ENCODE measurements at places on chromosomes 1 and 21.

- peak; percentile 44 for DNase-seq
These were observed 115.4 kb upstream of the TIAM1 start for GRCh38 chr21:31459457-31459856.

DNA sequence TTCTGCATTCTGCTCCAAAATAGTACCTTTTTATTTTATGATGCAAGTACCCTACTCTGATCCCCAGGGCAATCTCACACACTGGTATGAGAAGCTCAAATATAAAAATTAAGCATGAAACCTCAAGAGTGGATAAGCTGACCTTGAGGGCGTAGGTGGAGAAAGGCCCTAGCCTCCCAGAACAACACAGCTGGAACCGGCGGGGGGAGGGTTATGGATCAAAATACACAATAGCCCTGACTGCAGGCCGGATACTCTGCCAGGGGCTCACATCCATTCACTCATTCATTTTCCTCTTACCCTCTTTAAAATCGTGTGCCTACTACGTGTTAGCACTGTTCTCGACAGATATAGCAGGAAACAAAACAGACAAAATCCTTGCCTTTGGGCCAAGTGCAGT is 32.8 kb upstream of the ECE1 start:
- DNase-seq, result no peak

DNA sequence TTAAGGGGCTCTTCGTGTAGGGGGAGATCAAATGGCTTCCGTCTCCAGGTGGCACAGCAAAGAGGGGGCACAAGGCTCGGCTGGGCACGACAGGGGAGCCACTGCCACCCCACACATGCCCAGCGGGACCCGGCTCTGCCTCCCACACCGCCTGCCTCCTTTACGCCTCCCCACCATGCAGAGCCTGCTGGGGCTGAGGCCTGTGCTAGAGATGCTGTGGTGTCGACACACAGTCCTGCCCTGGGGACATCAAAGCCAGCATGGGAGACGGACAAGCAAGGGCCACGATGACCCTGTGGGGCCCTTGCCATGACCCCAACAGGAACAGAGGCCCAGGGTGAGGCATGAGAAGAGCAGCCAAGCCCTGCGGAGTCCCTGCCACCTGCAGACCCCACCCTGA is 102.8 kb downstream of the NPHP4 start:
- no peak for DNase-seq

GRCh38 chr1:115840605-115841460 is at the start of gene NHLH2:
TSS of gene NHLH2 (minus strand) at chr1:115841126. CDS start at chr1:115838372, 2,754 bp downstream.
- no peak for DNase-seq

DNA sequence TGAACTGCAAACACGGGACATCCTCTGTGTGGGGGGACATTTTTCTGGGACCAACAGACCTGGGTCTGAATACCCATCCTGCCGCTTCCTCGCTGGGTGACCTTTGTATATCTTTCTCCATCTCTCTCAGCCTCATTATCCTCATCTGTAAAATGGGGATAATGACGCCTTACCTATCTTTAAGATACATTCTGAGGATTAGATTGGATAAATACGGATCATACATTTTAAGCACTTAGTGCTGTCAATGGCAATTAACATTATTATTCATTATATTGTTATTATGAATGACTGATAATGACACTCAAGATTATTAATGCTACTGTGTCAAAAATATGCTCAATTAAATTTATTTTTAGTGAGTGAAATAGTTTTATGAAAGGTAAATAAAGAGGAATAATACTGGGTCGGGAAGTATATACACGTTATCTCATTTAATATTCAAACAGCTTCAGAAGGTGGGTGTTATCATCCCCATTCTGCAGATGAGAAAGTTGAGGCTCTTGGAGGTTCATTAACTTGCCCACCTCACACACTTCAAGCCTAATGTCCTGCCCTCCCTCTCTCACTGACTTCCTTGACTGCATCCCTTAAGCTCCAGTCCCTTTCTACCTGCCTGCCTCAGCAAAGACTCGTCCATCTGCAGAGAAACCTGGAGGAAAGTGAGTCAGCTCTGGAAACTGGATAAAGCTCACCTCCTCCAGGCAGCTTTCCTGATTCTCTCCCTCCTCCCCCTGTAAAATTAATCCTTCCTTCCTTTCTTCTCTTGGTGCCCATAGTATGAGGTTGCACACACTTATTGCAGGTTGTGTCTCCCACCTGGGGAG is 120.7 kb upstream of the JUN start:
- no peak for DNase-seq

GRCh38 chr1:17944646-17945045 is 163.0 kb upstream of the IGSF21 start:
- no peak for DNase-seq

DNA sequence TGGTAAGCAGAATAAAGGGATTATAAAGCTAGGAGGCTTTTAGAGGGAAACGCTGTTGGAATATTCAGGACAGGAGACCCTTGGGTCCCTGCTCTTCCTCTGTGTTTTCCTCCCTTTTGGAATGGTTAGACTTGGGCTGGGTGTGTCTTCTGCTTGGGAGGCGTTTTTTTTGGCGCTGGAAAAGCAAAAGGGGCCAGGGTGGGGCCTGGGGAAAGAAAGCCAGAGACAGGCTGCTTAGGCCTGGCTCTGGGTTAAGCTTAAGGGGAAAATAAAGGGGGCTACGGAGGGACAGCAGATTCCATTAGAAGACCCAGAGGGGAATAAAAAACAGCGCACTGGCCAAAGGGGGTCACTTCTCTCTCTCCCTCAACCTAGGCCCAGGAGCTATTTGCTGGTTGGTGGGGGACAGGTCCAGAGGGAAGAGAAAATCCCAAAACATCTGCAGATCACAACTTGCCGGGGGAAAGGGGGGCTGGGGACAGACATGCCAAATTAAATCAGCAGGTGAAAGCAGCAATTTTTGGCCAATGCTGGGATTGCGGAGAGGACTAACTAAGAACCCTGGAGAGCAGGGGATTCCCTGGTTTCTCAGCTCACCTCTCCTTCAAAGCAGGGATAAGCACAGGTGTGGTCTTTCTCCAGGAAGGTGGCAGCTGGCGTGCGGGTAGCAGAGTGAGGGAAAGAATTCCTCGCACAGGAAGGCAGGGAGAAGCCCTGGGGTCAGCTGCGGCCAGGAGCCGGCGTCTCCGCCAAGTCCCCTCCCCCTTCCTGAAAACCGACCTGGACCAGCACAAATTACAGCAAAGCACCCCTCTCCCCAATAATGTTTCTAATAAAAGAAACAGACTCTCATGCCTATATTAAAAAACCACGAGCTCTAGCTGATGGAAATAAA is 82.2 kb upstream of the AK4 start:
- DNase-seq, result no peak

GRCh38 chr1:24609949-24610517 is 33.1 kb upstream of the SRRM1 start:
- no peak for DNase-seq

- no peak for DNase-seq
These were observed 47.6 kb downstream of the RPL5 start for GRCh38 chr1:92879316-92879968.

- no peak for DNase-seq
These were observed 30.2 kb downstream of the COA7 start for GRCh38 chr1:52667984-52668383.

- DNase-seq, result no peak
These were observed 40.0 kb upstream of the PCBP3 start for GRCh38 chr21:45603481-45603880.

DNA sequence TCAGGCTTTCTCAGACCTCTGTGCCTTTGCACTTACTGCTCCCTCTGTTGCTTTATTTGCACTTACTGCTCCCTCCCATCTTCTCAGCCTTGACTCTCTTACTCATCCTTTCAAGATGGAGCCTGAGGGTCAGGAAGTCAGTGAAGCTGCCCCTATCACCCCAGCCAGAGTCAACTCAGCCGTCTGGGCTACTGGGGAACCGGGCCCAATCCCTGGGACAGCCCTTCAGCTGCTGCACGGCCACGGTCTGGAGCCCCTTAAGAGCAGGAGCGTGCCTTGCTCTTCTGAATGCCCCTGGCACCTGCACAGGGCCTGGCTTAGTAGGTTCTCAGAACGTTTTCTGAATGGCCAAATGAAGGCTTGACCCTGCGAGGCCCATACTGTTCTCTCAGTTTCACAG is 244.4 kb downstream of the FOXD2 start:
- no peak for DNase-seq

GRCh38 chr1:161910604-161911003 is 113.1 kb downstream of the OLFML2B start:
- no peak for DNase-seq

GRCh38 chr1:168396940-168397684 is 116.4 kb downstream of the TBX19 start:
- DNase-seq, result no peak

- DNase-seq, result no peak
These were observed 14.2 kb upstream of the PEX10 start for GRCh38 chr1:2426540-2426939.

GRCh38 chr1:155175927-155176371 is 2.3 kb downstream of the TRIM46 start:
- DNase-seq, result no peak

- no peak for DNase-seq
These were observed 48.5 kb upstream of the EDEM3 start for GRCh38 chr1:184803180-184803492.

DNA sequence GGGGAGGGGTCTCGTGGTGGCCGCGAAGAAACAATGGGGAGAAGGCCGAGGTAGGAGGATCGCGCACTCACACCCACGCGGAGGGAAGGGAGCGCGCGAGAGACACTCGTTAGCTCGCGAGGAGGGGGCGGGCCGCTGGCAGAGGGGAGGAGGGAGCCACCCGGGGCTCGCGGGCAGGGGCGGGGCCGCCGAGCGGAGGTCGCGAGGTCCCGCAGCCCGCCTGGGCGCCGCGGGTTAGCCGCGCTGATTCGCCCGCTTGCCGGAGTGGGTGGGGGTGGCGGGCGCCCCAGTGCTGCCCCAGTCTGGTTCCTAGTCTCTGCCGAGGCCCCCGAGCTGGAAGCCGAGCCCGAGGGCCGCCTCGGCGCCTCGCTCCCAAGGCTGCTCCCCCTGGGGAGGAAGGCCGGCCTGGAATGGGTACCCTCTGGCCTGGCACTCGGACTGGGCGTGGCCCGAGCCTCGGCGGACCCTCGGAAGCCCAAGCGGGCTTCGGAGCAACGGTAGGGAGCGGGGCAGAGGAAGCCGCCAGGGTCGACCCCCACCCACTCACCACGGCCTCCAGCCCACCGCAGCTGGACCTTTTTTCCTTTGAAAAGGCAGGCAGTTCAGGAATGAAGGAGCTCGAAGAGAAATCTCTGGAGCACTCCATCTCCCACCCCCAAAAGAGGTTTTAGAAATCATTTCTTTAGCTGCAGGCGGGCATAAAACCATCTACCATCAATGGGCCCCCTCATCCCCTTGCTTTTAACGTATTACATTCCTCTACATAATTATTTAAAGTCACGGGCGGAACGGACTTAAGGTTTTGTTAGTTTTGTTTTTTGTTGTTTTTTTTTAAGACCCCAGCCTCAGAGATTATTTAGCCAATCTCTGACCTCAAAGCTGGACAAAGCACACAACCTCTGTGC is 722 bp upstream of the TUT4 start:
- peak; percentile 74 for DNase-seq

DNA sequence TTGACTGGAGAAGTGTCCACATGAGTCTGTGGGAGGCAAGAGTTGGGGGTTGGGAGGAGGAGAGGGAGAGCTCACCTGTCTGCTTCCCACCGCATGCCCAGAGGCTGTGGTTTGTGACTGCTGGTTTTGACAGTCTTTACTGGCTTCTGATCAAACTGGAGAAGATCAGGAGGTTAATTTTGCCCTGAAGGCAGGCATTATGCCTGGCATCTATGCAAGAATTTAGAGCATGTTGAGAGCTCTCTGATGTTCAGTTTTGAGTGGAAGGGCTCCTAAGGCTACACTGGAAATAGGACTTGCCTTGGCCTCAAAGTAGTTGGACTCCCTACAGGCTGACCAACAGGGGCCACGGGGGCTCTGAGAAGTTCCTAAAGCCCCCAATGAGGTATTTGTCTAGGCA is 101.6 kb downstream of the TLR5 start:
- no peak for DNase-seq

DNA sequence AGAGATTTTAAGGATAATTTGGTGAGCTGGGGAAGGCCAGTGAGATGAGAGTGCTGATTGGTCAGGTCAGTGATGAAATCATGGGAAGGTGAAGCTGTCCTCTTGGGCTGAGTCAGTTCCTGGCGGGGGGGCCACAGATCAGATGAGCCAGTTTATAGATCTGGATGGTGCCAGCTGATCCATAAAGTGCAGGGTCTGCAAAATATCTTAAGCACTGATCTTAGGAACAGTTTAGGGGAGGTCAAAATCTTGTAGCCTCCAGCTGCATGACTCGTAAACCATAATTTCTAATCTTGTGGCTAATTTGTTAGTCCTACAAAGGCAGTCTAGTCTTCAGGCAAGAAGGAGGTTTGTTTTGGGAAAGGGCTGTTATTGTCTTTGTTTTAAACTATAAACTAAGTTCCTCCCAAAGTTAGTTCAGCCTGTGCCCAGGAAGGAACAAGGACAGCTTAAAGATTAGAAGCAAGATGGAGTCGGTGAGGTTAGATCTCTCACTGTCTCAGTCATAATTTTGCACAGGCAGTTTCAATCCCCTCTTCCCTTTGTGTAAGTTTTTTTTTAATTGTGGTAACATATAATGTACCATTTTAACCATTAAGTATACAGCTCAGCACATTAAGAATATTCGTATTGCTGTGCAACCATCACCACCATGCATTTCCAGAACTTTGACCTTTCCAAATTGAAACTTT is 39.4 kb downstream of the PTAFR start:
- DNase-seq, result no peak

GRCh38 chr1:19439464-19440171 is 45.7 kb downstream of the CAPZB start:
- peak; percentile 14 for DNase-seq

GRCh38 chr1:32767641-32768040 is 49.5 kb downstream of the YARS1 start:
- DNase-seq, result no peak

- DNase-seq, result peak; percentile 46
These were observed at the start of gene RASSF5 for GRCh38 chr1:206507284-206508129. TSS of gene RASSF5 (plus strand) at chr1:206507531. CDS start at chr1:206507603, 72 bp downstream.

DNA sequence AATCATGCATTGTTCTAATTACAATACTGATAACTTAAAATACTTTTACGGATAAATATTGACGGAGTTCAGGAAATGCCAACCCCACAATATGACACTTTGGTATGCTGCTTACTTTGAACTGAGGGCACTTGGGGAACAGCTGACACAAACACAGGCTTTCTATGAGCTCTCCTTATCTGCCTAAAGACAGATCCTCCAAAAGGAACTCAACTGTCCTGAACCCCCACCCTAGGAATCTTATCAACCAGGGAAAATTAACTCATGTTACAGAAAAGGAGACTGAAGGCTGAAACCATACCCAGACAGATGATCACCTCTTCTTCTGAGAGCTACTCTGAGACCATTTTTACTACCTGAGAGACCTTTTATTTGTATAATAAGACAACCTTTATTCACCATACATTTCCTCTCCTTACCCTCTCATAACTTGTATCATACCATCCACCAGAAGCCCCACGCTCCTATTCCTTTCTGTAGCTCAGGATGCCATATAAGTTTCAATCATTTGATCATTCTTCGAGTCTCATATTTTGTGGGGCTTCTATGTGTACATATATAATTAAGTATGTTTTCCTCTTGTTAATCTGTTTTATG is 239.5 kb downstream of the FAF1 start:
- no peak for DNase-seq
